Ascending aorta (tissue), 2 donors: ENCODE measurements at places on chromosomes 11 and 22. TPM values are rescaled to one million over a fixed set of nuclear protein-coding genes. Genes with fewer than 3 reads are reported as not detected.

Gene DDI1
- not detected for total RNA-seq

GRCh38 chr11:123473941-123474677, 44.0 kb downstream of the GRAMD1B start:
- DNase-seq = no peak

- no peak for DNase-seq
Observed at GRCh38 chr22:18032455-18033101, 8.2 kb upstream of the MICAL3 start.

Gene OLFML1
- total RNA-seq = 10.7 TPM

Gene TBX1
- not detected for total RNA-seq

Gene RFPL1
- not detected for total RNA-seq

DNA sequence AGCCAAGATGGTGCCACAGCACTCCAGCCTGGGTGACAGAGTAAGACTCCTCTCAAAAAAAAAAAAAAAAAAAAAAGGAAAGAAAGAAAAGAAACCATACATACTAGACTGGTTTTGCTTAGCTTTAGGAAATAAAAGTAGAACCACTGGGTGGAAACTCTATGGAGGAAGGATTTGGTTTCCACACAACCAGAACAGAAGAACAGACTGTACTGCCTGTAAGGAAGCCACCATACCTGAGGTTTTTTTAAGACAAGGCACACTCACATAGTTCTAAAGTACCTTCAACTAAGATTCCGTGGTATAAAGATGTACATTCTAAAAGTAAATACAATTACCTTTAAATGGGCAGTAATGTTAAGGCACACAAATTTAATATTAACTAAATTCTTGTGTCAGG, 58.6 kb downstream of the NUP98 start:
- DNase-seq = no peak

Gene CTSD
- 777 TPM for total RNA-seq

Gene HOATZ
- total RNA-seq = not detected

GRCh38 chr11:126345759-126346585, 9.5 kb upstream of the ST3GAL4 start:
- DNase-seq = no peak

GRCh38 chr11:59009661-59010060, 70.4 kb downstream of the GLYATL1 start:
- DNase-seq = no peak

GRCh38 chr11:119380160-119380826, 1.2 kb downstream of the USP2 start:
- DNase-seq = no peak

DNA sequence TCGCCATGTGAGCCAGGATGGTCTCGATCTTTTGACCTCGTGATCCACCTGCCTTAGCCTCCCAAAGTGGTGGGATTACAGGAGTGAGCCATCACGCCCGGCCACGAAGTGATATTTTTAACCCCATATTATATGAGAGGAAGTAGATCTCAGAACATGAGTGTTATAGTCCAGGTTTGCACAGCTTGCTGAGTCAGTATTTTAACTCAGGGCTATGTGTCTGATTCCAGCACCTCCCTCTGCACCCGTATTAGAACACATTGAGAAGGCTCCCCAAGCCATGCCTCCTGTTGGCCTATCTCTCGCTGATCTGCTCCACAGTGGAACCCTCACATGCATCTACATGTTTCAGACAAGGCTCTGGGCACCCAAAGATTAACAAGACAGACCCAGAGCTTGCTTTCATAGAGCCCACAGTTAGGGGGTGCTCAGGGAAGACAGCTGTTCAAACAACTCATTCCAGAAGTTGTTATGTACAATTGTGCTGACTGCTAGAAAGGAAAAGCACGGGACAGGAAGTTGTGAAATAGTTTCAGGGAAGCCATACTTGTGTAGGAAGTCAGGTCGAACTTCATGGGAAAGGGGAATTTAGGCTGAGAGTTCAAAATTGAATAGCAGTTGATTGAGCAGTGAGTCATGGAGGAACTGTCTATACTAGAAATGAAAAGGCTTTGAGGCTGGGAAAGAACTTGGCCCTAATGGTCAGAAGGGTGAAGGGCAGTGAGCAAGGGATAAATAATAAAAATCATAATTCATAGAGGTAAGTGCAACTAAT, 49.3 kb upstream of the CLPB start:
- no peak for DNase-seq

DNA sequence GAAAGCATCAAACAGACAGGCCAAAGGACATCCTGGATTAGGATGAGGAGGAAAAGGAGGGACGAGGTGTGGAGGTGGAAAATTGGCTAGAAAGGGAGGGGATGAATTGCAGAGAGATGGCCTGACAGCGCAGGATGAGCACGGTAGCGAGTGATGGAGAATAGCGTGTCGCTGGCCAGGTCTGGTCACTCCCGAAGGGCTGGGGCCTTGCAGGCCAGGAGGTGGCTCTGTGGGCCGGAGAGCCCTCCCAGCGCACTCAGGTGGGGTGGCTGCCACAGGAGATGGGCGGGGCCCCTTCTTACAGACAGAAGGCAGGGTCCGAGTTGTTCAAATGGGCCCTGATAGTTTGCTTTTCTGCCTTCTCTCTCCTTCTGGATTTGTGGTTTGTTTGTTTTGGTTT, 37.1 kb upstream of the THY1 start:
- DNase-seq = no peak

Gene UBQLNL
- total RNA-seq = not detected

DNA sequence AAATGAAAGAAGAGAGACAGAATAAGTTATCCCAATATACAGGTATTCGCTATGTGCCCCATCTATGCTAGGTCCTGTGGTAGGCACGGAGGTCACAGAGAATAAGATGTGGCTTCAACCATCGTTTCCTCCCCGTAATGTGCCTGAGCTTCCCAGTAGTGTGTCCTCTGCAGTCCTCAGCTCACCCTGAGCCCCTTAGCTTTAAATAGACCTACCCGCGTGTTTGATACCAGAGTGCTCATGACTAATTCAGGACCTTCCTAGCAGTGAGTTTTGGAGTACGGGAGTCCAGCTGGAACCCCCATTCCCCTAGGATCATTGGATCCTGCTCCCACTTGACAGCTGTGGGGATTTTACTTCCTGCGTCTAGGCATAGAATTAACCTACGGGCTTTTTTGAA, 37.5 kb upstream of the SYN3 start:
- no peak for DNase-seq

DNA sequence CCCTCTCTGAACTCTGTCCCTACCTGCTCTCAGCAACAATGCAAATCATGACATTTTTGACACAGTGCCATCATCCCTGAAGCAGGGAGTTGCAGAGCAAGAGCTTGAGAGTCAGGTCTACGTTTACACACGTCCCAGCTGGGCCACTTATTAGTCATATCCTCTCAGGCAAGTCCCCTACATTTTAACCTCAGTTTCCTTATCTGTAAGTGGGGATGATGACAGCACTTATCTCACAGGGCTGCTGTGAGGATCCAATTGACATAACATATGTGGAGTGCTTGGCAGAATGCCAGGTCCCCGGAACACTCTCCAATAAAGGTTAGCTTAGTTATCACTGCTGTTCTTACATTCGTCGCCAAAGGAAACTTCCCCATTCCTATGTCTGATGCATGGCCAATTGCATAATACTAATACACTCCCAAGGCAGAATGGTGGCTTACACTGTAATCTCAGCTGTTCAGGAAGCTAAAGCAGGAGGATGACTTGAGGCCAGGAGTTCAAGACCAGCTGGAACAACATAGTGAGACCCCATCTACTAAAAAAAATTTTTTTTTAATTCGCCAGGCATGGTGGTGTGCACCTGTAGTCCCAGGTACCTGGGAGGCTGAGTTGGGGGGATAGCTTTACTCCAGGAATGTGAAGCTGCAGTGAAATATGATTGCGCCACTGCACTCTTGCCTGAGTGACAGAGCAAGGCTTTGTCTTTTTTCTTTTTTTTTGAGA, 16.6 kb downstream of the ASCC2 start:
- peak; percentile 51 for DNase-seq

DNA sequence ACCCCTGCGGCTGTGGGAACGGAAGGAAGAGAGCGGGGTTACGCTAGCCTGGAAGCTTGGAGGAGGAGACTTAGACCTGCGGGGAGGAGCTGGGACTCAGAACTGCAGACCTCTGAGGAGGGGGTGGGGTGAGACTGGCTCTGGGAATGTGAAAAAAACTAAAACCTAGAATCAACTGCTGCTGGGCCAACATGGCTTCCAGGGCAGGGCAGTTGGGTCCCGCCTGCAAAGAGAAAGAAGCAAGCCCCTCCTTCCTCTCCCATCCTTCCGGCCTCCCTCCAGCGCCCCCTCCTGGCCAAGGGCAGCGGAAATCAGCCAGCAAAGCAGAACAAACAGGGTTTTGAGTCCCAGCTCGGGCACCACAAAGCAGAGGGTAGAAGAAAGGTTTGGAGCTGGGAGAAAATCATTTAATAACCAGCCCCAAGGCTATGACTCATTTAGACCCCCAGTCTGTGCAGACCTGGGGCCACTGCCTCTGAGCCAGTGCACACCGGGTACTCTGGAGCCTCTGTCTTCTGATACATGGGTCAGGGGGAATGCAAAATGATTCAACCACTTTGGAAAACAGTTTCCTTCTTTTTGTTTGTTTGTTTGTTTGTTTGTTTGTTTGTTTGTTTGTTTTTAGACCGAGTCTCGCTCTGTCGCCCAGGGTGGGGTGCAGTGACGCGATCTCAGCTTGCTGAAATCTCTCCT, 7.3 kb upstream of the NCF4 start:
- no peak for DNase-seq

- DNase-seq = no peak
Observed at GRCh38 chr11:106292526-106292925, 215.1 kb downstream of the AASDHPPT start.

DNA sequence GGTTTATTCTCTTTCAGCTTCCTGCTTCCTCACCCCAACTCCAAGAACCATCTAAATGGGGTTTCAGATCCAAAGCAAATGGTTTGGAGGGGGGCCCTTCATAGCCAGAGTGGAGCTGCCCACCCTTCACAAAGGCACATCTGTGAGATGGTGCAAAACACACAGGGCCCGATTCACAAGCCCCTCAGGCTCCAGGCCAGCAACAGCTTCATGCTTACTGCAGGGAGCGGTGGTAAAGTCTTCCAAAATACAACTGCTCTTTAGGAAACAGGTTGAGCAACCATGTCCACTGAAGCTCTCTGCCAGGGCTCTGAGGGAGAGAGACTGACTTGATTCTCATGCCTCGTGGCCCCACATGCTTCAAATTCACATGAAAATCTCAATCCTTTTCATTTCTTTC, 213.0 kb upstream of the NARS2 start:
- DNase-seq = no peak

Gene LDHA
- 422 TPM for total RNA-seq

- DNase-seq = no peak
Observed at GRCh38 chr22:19471572-19471971, 7.4 kb downstream of the UFD1 start.

DNA sequence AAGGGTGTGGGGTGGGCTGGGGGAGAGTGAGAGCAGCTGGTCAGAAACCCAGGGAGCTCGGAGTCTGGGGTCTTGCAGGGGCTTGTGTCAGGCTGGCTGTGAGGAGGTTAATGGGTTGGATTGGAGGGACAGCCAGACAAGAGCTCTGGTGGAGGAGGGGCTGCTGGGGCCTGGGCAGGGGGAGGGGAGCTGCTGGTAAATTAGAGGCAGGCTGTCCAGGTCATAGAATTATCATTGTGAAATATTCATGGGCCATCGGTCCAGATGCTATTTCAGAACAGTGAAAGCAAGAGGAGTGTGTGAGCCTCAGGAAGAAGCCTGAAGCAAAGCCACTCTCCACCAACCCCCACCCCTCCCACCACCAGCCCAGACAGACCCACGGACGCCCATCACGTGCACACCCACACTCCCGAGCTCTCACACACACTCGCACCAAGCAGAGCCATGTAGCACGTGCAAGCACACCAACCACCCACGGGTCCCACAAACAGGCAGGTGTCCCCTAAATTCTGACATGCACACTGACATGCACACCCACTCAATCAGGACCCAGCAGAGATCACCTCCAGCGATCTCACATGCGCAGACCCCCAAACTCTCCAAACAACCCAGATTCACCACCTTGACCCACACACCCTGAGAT, 18.8 kb downstream of the RTN4RL2 start:
- no peak for DNase-seq

DNA sequence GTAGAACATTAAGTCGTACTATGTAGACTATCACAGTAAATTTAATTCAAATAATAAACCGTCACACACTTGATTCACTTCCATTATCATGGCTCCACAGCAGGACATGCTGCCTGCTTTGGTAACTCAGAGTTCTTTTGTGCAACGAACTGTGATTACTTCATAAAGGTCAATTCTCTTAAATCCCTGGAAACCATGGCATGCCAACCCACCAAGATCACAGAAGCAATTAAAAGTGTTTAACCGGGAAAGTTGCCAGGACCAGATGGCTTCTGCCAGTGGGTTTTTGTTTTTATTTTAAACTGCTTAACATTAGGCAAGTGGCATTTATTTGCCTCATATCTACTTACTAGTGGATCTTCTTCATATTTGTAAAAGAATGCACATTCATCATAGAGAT, 1162.1 kb downstream of the DLG2 start:
- no peak for DNase-seq

- no peak for DNase-seq
Observed at GRCh38 chr22:30327864-30328345, 1.2 kb upstream of the TBC1D10A start.

DNA sequence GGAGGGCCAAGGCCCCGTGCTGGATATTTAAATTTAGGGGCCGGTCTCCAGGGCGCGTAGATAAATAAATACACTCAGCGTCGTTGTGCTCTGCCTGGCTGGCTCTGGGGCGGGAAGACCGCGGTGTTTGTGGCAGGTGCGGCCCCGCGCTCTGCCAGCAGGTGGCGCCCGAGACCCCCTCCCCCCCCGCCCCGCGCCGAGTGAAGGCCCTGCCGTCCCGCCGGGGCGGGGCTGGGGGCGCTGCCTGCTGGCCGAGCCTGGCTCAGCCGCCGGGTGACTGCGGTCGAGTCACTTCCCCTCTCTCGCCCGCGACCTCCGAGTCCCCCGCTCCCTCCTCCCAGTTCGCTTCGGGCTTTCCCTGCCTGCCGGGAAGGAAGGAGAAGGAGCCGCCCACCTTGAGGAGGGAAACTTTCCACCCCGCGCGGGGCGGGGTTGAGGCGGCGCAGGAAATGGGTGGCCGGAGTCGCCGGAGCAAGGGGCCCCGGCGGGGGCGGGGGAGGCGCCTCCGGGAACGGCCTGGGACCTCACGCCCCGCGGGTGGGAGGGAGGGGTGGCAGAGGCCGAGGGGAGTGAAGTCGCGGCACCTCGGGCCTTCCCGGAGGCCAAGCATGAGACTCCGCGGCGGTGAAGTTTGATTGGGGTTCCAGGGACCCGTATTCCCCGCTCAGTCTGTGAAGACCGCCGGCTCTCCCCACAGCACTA, 1.6 kb upstream of the EHBP1L1 start:
- peak; percentile 83 for DNase-seq
